Pons (tissue), 1 donor: ENCODE measurements at places on chromosomes 1 and 21.
A peak's percentile ranks its signal among the peaks of the same experiment; 100 is the strongest.

GRCh38 chr1:30817077-30817438 lies 59.5 kb upstream of the LAPTM5 start:
- DNase-seq = peak; percentile 66

GRCh38 chr21:42539931-42540343 lies 26.3 kb downstream of the SLC37A1 start:
- DNase-seq = no peak

DNA sequence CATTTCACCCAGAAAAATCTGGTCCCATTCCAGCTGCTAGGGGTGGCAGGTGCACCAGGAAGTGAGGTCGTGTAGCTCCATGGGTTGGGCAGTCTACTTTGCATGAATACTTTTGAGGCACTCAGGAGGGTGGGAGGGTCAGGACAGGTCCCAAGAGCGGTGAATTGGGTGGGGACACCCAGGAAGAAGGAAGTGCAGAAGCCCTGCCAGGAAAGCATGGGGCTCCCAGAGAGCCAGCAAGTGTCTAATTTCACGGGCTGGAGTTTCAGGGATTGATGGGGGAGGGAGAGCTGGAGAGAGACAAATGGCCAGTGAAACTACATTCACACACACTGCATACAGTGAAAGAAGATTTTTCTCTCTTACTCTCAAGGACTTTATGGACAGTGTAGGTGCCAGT lies 137.8 kb downstream of the GALNT2 start:
- no peak for DNase-seq

DNA sequence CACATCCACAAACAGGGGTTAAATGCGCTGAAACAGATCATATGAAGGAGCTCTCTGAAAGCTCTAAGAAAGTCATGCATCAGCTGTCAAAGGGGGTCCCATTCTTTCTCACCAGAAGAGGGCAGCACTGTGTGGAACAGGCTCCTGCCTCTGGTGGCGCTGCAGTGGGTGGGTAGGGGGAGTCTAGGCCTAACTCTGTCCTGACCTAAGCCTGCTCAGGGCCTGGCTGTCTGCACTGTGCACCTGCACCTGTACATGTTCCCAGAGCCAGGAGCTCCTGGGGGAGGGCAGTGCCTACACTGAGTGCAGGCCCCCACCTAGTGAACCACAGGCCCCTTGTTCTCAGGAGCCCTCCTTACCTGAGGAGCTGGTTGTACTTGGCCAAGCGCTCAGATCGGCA lies 16.0 kb downstream of the ENO1 start:
- no peak for DNase-seq

GRCh38 chr1:119893238-119893791 lies 3.0 kb downstream of the ADAM30 start:
- no peak for DNase-seq

GRCh38 chr1:205486258-205486657 lies 18.2 kb upstream of the CDK18 start:
- DNase-seq = no peak

GRCh38 chr1:48683839-48684238 lies 92.9 kb downstream of the BEND5 start:
- peak; percentile 31 for DNase-seq

DNA sequence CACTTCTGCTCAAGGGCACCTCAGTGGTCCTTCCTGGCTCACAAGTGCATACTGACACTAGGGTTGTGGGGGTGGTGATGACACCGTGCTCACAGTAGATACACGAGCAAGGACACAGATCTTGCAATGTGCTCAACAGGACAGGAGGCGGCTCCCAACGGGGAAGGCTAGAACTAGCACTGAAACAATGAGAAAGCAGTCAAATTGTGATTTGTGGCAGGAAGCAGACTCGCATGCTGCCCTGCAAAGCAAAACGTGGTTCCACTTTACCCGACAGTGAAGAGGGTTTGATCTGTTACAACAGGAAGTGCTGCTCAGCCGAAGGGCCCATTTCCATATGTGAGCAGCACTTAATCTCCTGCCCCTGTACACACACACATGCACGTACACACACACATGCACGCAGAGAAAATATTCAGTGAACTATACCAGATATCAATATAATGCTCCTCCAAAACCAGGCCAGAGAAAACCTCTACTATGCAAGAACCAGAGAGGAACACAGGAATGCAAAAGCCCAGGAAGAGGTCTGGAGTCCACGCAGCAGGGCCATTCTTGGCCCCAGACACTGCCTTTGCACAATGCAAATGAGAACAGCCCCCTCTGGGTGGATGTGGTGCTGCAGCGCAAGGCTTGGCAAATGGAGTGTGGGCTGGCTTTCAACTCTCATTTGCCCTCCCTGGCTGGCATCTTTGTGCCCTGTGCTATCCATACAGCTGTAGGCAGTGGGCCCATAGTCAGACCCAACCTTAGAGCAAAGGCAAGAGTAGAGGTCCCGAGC lies 47.1 kb downstream of the KANK4 start:
- peak; percentile 55 for DNase-seq

GRCh38 chr1:58584082-58584895 lies 7.2 kb upstream of the TACSTD2 start:
- DNase-seq = no peak

GRCh38 chr1:203324105-203325025 lies 19.0 kb downstream of the BTG2 start:
- no peak for DNase-seq

DNA sequence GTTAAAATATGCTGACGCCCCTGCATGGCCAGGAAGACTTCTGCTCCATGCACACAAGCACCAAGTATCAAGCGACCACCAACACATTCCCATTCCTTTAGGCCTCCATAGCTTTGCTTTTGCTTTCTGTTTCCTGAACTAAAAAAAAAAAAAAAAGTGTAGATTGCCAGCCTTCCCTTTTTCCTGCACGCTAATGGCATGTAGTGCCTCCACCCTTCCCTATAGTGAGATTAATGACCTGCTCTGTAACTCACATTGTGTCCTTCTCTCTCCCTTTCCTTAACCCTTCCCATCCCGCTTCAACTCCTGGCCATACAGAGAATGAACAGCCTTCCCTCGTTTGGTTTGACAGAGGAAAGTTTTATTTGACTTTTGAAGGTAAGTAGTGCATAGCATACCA lies 57.1 kb upstream of the DYNLT5 start:
- no peak for DNase-seq

- DNase-seq = no peak
Observed at GRCh38 chr21:37297364-37297763, 30.2 kb upstream of the VPS26C start.

GRCh38 chr1:162224267-162224666 lies 152.4 kb downstream of the SPATA46 start:
- DNase-seq = no peak

GRCh38 chr1:43639976-43640794 lies 9.8 kb upstream of the KDM4A start:
- no peak for DNase-seq

DNA sequence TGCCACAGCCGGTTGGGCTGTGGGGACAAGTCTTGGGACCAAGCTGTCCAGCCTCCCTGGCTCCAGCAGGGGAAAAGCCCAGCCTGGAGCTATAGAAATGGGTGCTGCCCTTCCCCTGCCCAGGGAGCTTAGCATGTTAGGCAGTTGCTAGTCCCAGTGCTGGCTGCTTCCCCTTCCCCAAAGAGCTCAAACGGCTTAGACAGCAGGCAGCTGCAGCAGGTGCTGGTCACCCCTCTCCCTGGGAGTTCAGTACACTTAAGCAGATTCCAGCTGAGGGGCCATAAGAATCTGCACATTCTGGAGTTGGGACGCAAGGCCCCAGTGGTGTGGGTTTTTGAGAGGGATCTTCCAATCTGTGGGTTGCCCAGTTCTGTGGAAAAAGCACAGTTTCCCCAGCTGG lies 11.1 kb upstream of the REG4 start:
- DNase-seq = no peak

DNA sequence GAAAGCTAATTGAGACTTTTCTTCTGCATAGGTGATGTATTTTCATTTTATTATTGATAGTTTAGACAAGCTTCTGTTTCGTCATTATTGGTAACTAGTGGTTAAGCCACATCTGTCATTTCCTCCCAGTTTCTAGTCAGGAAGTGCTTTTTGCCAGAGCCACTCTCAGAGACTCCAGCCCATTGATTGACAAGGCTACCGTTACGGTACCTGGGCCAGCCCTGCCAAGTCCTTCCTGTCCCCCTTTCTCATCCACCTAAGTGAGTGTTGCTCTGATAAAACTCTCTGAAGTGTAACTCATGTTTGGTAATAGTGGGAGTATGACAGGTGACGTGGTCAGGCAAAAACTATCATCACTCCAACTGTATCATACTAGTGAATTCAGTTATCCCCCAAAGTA lies 29.6 kb upstream of the AGL start:
- DNase-seq = no peak

DNA sequence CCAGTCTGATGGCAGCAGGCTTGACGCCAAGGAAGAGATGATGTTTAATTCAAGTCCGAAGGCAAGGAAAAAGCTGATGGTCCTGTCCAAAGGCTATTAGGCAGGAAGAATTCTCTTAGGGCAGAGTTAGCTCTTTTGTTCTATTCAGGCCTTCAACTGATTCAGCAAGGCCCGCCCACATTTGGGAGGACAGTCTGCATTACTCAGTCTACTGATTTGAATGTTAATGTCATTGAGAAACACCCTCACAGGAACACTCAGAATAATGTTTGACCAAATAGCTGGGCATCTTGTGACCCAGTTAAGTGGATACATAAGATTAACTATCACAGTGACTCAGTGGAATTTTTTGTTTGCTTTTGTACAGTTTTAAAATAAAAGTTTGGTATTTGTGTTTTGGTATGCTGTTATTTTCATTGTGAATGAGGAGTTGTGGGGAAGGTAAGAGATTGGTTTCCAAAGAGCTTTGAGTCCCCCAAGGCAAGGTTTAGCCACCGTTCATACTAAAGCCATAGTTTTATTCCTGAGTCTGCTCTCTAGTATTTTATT lies 1.7 kb upstream of the ZNF691 start:
- no peak for DNase-seq

DNA sequence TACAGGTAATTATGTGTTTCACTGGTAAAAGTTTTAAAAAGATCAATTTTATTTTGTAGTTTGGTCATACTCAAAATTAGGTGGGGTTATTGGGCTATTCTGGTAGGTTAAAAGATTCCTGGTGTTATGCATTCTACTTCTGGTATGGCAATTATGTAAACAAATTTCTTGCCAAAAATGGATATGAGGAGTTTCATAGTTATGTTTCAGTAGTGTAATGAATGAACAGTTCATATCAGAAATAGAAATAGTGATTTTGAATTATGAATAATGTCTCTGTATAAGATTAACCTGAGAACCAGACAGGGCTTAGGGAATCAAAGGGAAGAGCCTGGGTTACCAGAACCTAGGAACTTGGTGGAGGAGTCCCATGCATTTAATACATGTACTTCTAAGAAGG lies 15.9 kb downstream of the ATF6 start:
- DNase-seq = no peak

GRCh38 chr1:167426716-167427115 lies 91.6 kb downstream of the CD247 start:
- DNase-seq = no peak

- peak; percentile 52 for DNase-seq
Observed at GRCh38 chr1:150966011-150966410, 8.6 kb downstream of the CERS2 start.

DNA sequence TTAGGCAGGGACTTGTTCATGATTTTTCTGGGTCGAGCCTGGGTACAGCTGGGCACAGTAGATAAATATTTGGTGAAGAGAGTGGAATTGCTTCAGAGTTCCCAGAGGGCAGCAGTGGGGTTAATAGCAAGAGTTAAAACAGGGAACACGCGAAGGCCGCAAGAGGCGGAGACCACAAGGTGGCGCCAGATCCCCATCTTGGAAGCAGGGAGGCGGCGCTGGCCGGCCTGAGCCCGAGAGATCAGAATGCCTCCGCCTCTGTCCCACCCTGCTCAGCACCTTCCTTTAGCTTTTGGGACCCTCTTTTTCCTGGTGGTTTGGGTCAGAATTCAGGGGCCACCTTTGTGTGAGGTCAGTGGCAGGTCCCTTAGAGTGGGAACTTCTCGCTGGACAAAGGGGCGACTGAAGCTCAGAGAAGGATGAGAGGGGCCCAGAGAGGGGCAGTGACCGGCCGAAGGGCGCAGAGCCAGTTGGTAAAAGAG lies 6.5 kb upstream of the PADI2 start:
- DNase-seq = peak; percentile 71

GRCh38 chr1:16999863-17000262 lies 11.9 kb downstream of the ATP13A2 start:
- no peak for DNase-seq

DNA sequence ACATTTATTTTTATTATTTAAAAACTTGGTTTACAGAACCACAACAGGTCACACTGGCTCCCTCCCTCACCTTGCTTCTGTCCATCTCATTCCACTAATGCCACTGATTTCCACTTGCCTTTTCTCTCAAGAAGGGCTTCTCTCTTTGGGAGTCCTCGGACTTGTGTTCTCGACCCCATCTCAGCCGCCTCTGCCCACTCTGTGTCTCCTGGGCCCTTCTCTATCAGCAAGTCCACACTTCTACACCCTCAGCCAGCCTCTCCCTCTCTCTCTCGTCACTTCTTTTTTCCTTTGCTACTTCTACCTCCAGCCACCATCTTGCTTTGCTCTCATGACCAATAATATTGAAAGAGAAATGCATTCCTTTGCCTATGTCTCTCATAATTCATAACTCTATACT lies 129.4 kb downstream of the HMGB4 start:
- DNase-seq = no peak

DNA sequence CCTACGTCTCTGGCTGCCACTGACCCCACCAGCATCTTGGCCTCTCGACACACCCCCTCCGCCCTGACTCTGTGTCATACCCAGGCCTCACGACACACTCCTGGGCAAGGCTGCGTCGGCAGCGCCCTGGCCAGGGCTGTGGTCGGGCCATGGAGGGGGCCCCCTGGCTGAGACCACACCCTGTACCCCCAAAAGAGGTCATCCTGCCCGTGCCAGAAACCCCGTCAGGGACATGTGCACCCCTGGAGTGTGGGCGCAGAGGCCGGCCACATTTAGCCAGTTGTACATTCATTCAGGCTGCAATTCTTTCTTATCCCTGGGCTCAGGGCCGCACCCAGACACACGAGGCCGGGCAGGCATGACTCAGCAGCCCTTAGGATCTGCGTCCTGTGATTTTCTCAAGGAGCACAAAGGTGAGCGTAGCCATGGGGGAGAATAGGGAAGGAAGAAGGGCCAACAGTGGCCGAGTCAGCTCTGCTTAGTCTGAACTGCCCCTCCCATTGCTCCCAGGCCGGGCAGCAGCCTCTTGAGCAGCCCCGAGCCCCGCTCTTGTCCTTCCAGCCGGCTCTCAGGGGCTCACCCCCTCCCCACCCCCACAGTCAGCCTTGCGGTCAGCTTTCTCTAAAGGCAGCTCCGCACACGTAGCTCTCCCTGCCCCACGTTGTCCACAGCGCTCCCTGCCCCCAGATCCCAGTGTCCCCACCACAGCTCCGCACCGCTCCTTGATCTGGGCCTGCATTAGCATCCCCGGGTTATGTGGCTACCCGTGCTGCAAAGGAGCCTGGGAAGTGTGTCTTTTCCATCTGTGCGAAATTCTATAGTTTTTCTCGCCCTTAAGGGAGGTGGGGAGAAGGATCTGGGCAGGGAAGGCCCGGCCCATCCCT lies 7.9 kb downstream of the CSTB start:
- DNase-seq = no peak

GRCh38 chr1:209820986-209821385 lies 6.8 kb upstream of the UTP25 start:
- DNase-seq = no peak

- DNase-seq = peak; percentile 46
Observed at GRCh38 chr1:150875197-150876118, 941 bp downstream of the ARNT start.

- no peak for DNase-seq
Observed at GRCh38 chr1:2049225-2049717, 940 bp upstream of the PRKCZ start.

GRCh38 chr1:162660574-162660973 lies 28.3 kb downstream of the DDR2 start:
- no peak for DNase-seq

- no peak for DNase-seq
Observed at GRCh38 chr21:36973986-36974850, 7.7 kb upstream of the HLCS start.
